ENCODE measurements at places on chromosomes 12 and 14. TPM values are rescaled to one million over a fixed set of nuclear protein-coding genes. Genes with fewer than 3 reads are reported as not detected.

- DNase-seq, result peak; percentile 59
Observed at GRCh38 chr14:100065942-100066574, 836 bp downstream of the EVL start.

DNA sequence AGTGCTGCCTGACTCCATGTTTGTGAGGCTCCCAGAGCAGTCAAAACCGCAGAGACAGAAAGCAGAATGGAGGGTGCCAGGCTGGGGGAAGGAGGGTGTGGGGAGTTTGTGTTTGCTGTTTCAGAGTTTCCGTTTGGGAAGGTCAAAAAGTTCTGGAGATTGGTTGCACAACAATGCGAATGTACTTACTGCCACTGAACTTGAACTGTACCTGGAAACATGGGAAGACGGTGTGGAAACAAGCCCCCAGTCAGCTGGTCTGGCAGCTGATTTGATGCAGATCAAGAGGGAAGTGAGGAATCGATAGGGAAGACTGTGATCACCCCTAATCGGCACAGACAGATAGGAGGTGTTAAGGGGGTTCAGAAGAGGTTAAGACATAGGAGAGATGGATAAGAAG, 35.3 kb upstream of the INF2 start:
- no peak for DNase-seq

GRCh38 chr14:87331991-87332390, 661.0 kb downstream of the GALC start:
- DNase-seq, result no peak

CCDC196 gene
- 0.98 TPM for total RNA-seq

DNA sequence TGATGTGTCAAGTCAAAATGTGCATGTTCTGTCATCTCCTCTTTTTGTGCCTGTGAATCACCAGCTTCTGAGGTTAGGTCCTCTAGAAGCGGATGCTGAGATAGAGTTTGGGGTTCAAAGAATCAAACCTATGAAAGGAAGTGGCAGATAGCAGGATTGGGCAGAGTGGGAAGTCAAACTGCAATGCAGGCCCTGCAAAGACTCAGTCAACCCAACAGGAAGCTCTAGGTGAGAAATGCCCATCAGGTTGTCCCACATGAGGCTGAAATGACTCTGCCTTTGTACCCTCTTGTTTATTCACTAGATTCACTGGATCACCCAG, 4.5 kb upstream of the MIA2 start:
- DNase-seq, result no peak

SLC41A2 gene
- 63.2 TPM for total RNA-seq

Measured in mucosa of descending colon (tissue), 3 donors.